ENCODE measurements at places on chromosomes 3 and 15.
A peak's percentile ranks its signal among the peaks of the same experiment; 100 is the strongest.

- DNase-seq, result peak; percentile 10
These were observed 27.2 kb downstream of the LRRC2 start for GRCh38 chr3:46538803-46539442.

- peak; percentile 20 for DNase-seq
These were observed at the start of gene GABRG3 for GRCh38 chr15:26970712-26971210. Gene GABRG3, plus strand, starts transcription at chr15:26971181.

DNA sequence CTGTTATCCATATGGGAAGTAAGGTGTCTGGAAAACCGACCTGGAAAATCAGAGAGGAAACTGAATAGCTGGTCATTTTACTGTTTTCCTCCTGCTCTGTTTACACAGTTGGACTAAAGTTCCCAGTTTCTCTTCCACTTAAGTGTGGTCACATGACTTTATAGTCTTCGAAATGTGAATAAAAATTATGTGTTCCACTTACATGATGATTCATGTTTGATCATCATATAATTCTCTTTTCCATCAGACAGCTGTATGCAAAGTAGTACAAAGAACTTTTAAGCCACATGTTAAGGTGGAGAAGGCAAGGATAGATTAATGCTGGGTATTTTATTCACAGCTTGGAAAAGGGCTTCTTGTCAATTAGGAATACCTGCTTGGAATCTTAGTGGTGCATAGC is 525.5 kb upstream of the BCHE start:
- peak; percentile 48 for DNase-seq

DNA sequence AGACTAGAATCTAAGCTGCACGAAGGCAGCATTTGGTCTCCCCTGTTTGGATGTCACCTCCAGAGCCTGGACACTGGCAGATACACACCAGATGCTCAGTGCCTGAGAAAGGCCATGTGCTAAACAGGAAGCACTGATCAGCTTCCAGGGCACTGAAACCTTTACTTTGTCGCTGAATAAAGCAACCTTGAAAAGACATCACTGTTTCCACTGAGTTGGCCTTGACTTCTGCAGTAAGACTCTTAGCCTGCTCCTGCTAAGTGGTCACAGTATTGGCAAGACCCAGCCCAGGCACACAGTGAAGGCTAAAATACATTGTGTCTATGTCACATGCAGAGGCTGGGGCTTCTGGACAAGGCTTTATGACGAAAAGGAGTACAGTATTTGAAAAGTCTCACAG is 104.3 kb upstream of the ICE2 start:
- DNase-seq, result no peak

DNA sequence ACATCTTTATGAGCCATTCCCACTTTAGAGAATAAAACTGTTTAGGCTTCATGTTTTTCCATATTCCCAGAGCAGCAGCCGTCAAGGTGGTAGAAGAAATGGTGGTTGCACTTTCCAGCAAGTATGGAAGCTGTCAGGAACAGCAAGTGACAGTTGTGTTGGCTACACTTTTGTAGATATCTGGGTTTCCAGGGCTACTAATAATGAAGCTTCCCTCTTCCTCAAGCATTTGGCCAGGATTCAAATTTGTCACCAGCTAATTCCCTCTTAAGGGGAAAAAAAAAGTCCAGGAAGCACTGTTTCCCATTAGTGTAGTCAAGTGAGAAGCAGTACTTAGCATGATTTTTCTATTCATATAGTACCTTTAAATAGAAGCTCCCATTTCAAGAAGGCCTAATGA is 252.8 kb downstream of the IGSF11 start:
- no peak for DNase-seq

- DNase-seq, result no peak
These were observed 34.3 kb downstream of the ZMAT3 start for GRCh38 chr3:179037351-179037750.

DNA sequence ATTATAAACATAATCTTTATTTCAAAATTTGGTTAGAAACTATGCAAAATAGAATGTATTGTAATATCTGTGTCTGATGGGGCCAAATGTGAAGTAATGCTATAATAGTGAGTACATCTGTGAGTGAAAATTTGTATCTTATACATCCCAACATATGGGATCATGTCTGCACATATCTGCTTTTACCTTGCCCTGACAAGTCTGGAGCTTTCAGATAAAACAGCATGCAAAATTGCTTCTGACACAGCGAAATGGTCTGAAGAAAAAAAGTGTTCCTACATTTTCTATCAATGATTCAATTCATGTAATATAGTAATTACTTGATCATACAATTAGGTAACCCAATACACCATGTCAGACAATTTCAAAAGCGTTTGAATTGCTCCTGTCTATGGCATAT is 58.1 kb upstream of the P3H2 start:
- DNase-seq, result no peak

- DNase-seq, result no peak
These were observed 53.2 kb upstream of the RBSN start for GRCh38 chr3:15152184-15152583.

DNA sequence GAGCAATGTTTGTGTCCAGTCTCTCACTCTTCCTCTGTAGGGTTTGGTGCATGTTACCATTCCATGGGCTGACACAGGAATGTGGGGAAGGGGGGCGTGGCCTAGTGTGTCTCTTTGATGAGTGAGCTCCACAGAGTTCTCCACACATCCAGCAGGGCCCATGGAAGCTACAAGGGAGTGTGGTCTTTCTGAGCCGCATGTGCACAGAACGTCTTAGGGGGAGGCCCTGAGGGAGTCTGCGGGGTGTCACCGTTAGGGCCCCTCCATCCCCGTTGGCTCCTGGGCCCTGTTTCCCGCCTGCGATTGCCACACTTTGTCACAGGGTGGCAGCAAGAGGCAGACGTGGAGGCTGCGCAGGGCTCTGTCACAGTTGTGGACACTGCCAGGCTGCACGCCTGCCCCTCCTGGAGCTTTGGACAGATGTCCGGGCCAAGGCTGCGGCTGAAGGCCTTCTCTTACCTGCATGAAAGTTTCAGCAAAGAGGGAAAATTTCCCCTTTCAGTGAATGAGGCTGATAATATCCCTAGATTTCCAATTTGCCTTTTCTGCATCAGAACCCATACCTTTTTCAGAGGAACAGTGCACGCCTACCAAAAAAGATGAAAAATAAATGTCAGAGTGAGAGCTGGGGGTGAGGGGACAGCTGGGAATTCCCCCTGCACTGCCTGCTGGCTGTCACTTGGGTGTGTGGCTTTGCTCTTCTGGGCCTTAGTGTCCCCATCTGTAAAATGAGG is 24.3 kb downstream of the CACNA2D3 start:
- peak; percentile 9 for DNase-seq

- DNase-seq, result peak; percentile 77
These were observed 514 bp downstream of the MBNL1 start for GRCh38 chr3:152269056-152269830.

- DNase-seq, result peak; percentile 41
These were observed 76.0 kb downstream of the TRANK1 start for GRCh38 chr3:36868614-36869436.

Measured in NCI-H510A treated with DMSO at 0.1 percent for 48 hours (cell line).